Esophagus squamous epithelium (tissue), 5 donors: ENCODE measurements at places on chromosomes 6 and 20.

DNA sequence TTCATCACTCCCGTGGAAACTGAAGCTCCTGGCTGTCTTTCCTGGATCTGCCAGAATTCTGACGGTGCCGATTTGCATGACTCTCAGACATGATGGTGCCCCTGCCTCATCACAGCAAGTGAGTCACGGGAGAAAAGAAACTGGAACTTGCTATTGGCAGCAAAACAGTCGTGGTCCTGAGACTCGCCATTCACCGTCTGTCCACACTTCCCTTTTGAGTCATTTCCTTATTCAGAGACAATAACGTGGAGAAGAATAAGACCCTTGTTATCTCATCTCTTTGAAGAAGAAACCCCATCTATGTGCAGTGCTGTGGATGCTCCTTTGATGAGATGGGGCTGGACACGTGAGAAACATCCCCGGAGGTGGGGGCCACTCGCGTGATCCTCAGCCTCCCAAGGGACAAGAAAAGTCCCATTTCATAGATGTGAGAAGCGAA lies 4.2 kb downstream of the GPR31 start:
- no peak for DNase-seq

DNA sequence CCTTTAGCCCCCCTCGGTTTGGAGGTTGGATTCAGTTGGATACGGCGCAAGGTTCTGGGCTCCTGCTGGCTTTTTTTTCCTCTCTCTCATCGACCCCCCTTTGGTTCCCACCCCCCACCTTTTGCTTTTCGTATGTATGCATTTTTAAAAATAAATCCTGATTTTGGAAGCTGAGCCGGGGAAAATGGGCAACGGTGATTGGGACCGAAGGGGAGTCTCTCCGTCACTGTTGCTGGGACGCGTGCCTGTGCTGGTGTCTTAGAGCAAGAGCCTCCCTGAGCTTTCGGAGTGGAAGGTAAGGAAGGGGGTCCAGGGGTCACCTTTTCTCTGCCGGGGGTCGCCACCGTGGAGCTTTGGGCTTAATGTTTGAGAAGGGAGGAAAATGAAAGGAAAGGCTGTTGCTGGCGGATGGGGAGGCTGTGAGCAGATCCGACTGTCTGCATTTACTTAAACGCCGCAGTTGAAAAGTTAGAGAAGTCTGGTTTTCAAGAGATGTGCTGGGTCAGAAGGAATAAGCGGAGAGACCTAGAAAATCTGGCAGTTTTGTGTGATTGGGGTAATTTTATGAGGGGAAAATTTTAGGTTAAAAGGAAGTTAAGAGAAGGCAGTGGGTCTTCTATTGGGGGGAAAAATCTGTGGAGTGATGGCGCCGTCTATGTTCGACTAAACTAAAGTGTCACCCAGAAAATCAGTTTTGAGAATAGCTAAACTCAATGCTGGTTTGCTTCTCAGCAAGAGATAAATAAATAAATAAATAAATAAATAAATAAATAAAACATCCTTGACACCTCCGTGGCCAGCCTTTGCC lies 828 bp downstream of the ADGRB3 start:
- DNase-seq = no peak

- DNase-seq = no peak
These were observed 86.7 kb downstream of the SYNJ2 start for GRCh38 chr6:158068156-158068892.

- DNase-seq = no peak
These were observed 87.6 kb downstream of the ERMARD start for GRCh38 chr6:169839029-169839481.

DNA sequence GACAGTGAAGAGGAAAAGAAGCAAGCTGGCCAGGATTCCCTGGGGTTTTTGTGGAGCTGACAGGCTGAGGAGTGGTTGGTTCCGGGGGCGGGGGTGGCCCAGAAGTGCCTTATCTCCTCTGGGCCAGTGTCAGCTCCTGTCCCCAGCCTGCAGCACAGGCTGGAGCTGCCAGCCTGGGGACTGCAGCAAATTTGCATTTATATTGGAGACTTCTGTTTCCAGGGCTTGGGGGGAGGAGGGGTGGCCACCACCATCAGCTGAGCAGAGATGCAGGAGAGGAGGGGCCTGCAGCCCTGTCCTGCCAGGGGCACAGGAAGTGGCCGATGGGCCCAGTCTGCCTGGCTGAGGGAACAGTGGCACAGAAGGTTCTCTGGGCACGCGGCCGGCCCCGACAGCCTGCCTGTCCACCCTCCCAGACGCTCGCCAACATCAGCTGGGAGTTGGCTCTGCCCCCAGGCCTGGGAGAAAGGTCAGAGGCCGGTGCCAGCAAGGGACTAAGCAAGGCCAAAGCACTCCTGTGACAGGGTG lies 24.3 kb upstream of the SCRT2 start:
- no peak for DNase-seq

- no peak for DNase-seq
These were observed 269.0 kb downstream of the UST start for GRCh38 chr6:149015535-149016525.

- DNase-seq = no peak
These were observed 84.1 kb upstream of the SIRPA start for GRCh38 chr20:1810926-1811620.

GRCh38 chr6:40762981-40763380 lies 175.8 kb upstream of the LRFN2 start:
- no peak for DNase-seq

GRCh38 chr6:45417436-45417835 lies 39.7 kb upstream of the SUPT3H start:
- DNase-seq = no peak

GRCh38 chr20:59207742-59208357 lies 44.2 kb downstream of the ZNF831 start:
- no peak for DNase-seq

GRCh38 chr6:121158891-121159290 lies 175.4 kb downstream of the TBC1D32 start:
- no peak for DNase-seq
